ENCODE measurements at places on chromosomes 2 and 18.
A peak's percentile ranks its signal among the peaks of the same experiment; 100 is the strongest.

- no peak for DNase-seq
These were observed 56.4 kb upstream of the XIRP2 start for GRCh38 chr2:166831930-166832329.

- no peak for DNase-seq
These were observed 85.2 kb upstream of the LCLAT1 start for GRCh38 chr2:30361751-30362394.

DNA sequence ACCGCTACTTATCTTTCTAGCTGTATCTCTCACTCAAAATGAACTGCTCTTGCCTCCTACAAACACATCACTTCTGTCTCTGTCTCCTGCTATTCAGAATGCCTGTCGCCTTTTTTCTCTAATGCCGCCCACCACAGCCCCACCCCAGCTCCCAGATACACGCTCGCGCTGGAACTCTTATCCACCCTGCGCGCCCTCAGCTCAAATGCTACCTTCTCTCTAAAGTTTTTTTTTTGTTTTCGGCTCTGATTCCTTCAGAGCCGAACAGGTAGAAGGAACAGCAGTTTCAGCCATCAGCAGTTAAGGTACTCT is 3.9 kb upstream of the SOS1 start:
- DNase-seq, result peak; percentile 29

DNA sequence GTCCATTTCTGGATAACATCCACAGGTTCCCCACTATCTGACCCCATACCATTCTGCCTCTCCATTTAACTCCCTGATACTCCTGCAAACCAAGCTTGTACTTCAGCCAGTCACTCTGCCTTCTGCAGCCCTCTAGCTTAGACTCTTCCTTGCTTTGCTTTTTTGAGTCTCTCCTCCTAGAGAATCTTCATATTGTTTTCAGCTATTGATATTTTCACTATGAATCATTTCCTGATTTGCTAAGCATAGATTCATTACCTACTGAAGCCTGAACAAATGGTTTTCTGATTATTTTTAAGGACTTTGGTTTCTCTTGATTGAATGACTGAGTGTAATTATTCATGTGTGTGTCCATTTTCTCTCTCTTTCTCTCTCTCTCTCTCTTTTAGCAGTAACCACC is 2102.3 kb upstream of the CELF4 start:
- no peak for DNase-seq

DNA sequence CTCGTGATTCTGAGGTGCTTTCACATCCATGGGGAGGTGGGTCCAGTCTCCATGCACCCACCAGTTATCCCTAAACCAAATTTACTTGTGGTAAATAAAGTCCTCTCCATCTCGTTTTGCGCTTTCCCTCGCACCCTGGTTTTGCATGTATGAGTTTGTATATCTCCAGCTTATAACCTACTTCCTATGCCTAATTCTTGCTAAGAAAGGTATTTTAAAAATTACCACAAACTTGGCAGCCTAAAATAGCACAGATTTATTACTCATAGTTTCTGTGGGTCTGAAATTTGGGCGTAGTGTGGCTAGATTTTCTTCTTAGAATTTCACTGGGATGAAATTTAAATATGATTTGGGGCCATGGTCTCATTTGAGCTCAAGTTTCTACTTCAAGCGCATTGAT is 511.5 kb downstream of the NYAP2 start:
- DNase-seq, result no peak

DNA sequence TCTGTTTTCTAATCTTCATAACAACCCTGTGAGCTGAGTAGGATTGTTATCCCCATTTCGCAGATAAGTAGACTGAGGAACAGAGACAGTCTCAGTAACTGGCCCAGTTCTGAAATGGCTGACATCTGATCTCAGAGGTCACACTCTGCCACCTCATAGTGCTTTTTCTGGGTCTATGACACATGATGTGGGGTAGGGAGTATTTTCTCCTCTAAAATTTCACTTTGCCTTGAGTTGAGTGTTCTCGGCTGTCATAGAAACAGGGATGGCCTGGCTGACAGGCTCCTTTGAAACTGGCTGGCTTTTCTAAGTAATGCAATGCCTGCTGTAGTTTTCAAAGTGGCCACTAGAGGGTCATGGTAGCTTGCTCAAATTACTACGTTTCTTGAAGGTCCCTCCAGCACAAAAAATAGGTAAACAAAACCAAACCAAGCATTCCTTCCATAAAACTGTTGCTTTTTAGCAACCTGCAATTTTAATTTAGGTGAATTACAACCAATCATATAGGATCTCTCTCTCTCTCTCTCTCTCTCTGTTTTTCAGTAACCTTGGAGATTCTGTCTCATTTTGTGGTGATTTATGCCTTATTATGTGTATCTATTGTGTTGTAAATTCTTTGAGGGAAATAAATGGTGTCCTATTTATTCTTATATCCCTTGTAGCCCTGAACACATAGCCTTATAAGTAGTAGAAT is 84.2 kb upstream of the TTN start:
- DNase-seq, result peak; percentile 44

GRCh38 chr2:229780856-229781773 is 66.8 kb upstream of the DNER start:
- no peak for DNase-seq

GRCh38 chr2:239289545-239289944 is 111.3 kb downstream of the HDAC4 start:
- DNase-seq, result no peak

GRCh38 chr2:45794134-45794617 is 142.7 kb downstream of the PRKCE start:
- DNase-seq, result no peak

DNA sequence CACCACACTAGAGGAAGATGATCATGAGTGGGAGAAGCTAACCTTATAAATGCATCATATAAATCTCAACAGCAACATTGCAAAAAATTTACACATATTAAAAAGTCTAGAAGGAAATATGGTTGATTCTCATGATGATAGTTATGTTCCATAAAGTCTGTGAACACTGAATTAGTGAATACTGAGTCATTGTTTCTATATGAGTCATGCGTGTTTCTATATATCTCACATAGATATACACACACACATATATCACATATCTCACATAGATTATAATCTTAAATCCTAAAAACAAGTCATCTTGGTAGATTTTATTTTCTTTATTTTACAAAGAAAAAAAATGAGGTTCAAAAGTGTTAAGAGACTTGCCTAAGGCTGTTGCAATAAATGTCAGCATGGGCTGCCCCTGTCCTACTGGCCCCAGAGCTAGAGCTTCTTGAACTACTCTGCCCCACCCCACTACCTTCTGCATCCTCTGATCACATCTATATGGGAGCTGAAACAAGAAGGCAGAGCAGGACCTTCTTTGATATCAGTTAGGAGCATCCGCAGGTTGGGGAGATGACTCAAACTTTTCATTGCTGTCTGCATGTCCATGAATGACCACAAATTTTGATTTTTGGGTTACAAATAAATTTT is 81.8 kb upstream of the ADAM23 start:
- no peak for DNase-seq

DNA sequence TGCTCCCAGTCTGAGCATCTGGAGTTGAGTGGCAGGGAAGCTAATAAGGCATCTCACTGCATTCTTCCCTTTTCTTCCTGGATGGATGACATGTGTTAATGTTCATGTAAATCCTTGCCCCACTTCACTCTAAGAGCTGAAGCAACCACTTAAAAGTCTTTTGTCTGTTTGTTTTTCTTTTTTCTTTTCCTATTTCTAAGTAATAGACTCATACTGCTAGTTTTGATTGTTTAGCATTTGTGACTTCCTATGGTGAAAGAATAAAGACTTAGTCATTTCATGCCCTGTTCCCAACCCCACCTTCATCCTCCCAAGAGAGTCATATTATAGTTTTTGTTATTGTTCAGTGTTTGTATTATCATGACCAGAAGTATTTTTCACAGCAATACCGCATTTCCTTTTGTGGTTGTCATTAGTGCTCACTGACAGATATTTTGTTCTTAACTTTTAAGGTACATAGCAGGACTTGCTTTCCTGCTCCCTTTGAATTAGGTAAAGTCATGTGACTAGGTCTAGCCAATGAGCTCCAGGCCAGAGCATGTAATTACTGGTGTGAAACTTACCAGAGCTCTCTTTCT is 18.1 kb upstream of the SPP2 start:
- no peak for DNase-seq

DNA sequence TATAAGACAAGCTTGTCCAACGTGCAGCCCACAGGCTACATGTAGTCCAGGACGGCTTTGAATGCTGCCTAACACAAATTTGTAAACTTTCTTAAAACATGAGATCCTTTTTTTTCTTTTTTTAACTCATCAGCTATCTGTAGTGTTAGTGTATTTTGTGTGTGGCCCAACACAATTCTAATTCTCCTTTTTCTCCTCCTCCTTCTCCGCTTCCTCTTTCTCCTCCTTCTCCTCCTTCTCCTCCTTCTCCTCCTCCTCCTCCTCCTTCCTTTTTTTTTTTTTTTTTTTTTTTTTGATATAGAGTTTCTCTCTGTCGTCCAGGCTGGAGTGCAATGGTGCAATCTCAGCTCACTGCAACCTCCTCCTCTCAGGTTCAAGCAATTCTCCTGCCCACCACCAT is 39.3 kb upstream of the GTF2A1L start:
- DNase-seq, result no peak

GRCh38 chr2:45210462-45211195 is 201.4 kb upstream of the SIX2 start:
- no peak for DNase-seq

- peak; percentile 15 for DNase-seq
These were observed 3.0 kb upstream of the IRS1 start for GRCh38 chr2:226802573-226802972.

DNA sequence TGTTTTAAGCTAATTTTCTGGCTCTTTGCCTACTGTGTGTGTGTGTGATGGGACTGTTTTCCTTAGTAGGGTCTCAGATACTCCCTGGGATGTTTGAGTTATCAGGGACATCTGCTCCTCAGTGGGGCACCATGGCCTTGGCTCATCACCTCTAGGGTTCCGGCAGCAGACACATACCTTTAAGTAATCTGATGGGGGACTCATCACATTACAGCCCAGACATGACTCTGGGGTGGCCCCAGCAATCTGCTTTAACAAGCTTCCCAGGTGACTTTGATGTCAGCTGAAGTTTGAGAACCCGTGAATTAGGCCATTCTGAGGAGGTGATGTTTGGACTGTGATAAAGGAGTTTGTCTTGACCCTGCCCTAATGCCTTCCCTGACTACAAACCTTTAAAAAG is 38.8 kb downstream of the DDX18 start:
- DNase-seq, result no peak

GRCh38 chr2:209476367-209477208 is 52.7 kb downstream of the MAP2 start:
- DNase-seq, result peak; percentile 57

- DNase-seq, result no peak
These were observed 125.4 kb upstream of the RNF152 start for GRCh38 chr18:62018034-62018758.

DNA sequence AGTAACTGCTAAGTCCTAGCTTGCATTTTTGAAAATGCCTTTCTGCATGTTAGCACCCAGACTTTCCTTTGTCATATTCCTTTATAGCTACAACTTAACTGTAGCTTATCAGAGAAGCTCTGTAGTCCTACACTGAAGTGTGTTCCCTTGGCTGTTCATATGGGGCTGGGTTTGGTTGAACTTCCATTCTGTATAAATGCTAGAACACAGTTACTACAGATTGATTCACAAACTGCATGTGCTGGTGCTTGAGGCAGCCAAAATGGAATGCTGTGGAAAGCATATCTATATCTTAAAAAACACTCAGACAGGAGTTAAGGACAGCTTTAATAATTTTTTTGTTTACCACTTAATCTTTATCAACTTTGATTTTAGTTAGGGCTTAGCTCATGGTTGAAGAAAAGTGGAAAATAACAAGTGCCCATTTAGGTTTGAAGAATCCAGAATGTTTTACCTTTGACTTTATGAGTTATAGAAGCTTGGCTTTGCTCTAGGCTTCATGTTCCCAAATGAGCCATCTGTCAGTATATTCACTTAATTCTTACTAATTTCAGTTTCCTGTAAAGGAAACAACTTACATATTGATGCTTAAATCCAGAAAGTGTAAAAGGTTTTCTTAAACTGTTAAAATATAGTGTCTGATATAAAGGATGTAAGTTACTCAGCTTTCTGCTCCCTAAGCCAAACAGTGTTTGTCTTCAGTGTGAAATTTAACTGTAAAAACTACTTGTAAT is 148.9 kb downstream of the AGPS start:
- no peak for DNase-seq

GRCh38 chr2:143588746-143589145 is 459.5 kb downstream of the ARHGAP15 start:
- DNase-seq, result no peak

- DNase-seq, result no peak
These were observed 631.8 kb upstream of the ID2 start for GRCh38 chr2:8049851-8050571.

All from NCI-H2171 (cell line).